ENCODE measurements at places on chromosomes 12 and 14.

DNA sequence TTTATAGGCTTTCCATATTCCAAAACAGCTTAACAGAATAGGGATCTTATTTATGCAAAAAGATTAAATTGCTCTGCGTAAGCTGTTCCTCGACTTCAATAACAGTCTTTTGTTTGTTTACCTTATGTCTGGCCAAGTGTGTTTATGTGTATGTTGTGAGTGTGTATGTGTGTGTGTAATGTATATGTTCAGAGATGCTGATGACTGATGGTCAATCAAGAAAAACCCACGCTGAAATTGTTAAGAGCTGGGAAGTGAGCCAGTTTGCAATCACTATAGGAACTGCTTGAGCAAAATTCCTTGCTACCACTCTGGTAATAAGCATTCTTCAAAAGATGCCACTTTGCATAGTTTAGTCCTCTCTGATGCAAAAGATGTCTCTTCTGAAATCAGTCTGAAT, 59.6 kb downstream of the PRKD1 start:
- no peak for DNase-seq

- no peak for DNase-seq
Observed at GRCh38 chr14:34049790-34050189, 98.9 kb upstream of the EGLN3 start.

GRCh38 chr12:92134638-92135274, 10.9 kb downstream of the BTG1 start:
- peak; percentile 48 for DNase-seq

- DNase-seq: no peak
Observed at GRCh38 chr14:60357551-60358149, 108.6 kb downstream of the PPM1A start.
